A549 treated with CORT108297 at 1 μM for 4 hours (cell line): ENCODE measurements at places on chromosomes 1 and 21. TPM values are rescaled to one million over a fixed set of nuclear protein-coding genes. Genes with fewer than 3 reads are reported as not detected.

Gene GBP3
- total RNA-seq: 1.1 to 1.6 TPM (median 1.5 TPM) in 5 replicates

Gene RAB3B
- total RNA-seq: 5.1 to 9.9 TPM (median 6.0 TPM) in 5 replicates

Gene RBM11
- total RNA-seq: not detected in 5 replicates

Gene RAB7B
- total RNA-seq: 1.0 to 2.8 TPM (median 1.7 TPM) in 5 replicates

Gene BEST4
- total RNA-seq: 0.20 to 0.62 TPM (median 0.33 TPM) in 5 replicates

Gene FCRL5
- not detected in 5 replicates for total RNA-seq

Gene ZNF669
- 2.5 to 4.3 TPM (median 3.4 TPM) in 5 replicates for total RNA-seq

Gene ITPKB
- total RNA-seq: 2.0 to 3.2 TPM (median 2.7 TPM) in 5 replicates

Gene PLA2G2F
- total RNA-seq: not detected in 5 replicates

Gene RBBP5
- 11.2 to 16.5 TPM (median 12.1 TPM) in 5 replicates for total RNA-seq

Gene ERICH3
- not detected in 5 replicates for total RNA-seq

Gene PLA2G2A
- total RNA-seq: not detected in 5 replicates

Gene NPPB
- 0.47 TPM in 1 of 5 replicates, not detected in the others for total RNA-seq

Gene FALEC
- total RNA-seq: 0.16 to 0.39 TPM in 2 of 5 replicates, not detected in the others

Gene EFCAB7
- 2.3 to 4.0 TPM (median 3.0 TPM) in 5 replicates for total RNA-seq

Gene PSEN2
- total RNA-seq: 26.7 to 32.8 TPM (median 30.2 TPM) in 5 replicates

Gene SYT6
- total RNA-seq: 0.35 to 0.61 TPM (median 0.39 TPM) in 5 replicates

Gene UBR4
- 91.6 to 115 TPM (median 103 TPM) in 5 replicates for total RNA-seq

Gene CFAP126
- total RNA-seq: 0.13 to 0.40 TPM (median 0.17 TPM) in 4 of 5 replicates, not detected in the other
